ENCODE measurements at places on chromosomes 16 and 17. TPM values are rescaled to one million over a fixed set of nuclear protein-coding genes. Genes with fewer than 3 reads are reported as not detected.

Gene GINS3
- total RNA-seq = 3.3 TPM

Gene AANAT
- total RNA-seq = not detected

Gene NOG
- total RNA-seq = 3.2 TPM

Gene GLIS2
- total RNA-seq = 1.8 TPM

Gene ZP2
- not detected for total RNA-seq

Gene CCL16
- 0.19 TPM for total RNA-seq

Gene KRT9
- not detected for total RNA-seq

Gene IL17C
- total RNA-seq = not detected

Gene TMEM106A
- 1.3 TPM for total RNA-seq

Gene PRDM7
- total RNA-seq = not detected

Gene TMEM220
- total RNA-seq = 1.8 TPM

Gene NKD1
- under 0.01 TPM for total RNA-seq

Gene CNTNAP4
- total RNA-seq = not detected

Gene ZFP1
- 9.5 TPM for total RNA-seq

Gene AIPL1
- not detected for total RNA-seq

Gene TBC1D3C
- not detected for total RNA-seq

Gene CSF3
- total RNA-seq = 1.5 TPM
